ENCODE measurements at places on chromosomes 16 and 17.

GRCh38 chr16:55411231-55411630 is 67.8 kb upstream of the MMP2 start:
- no peak for DNase-seq

DNA sequence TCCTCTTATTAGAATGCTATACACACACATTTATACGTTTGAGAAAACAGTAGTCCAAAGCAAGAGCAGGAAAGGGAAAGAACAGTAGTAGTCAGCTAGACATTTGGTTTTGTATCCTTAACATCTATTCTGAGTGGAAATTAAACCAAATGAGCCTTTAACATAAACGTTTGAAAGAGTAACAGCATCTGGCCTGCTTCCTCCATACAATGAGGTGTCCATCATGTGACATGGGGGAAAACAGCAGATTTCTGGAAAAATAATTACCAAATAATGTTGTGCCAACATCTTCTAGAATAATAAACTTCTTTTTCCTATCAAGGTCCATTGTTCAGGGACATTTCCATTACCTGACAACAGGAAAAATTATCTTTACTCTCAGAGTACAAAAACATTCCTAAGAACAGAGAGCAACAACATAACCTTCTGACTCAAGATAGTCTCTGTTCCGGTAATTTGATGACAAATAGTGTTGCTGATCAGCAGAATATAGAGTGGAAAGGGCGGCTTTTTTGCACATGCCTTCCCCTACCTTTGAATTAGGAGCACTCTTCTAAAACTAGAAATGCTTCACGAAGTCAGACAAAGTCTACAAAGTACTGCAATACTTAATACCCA is 20.2 kb downstream of the CYTH1 start:
- DNase-seq = no peak

DNA sequence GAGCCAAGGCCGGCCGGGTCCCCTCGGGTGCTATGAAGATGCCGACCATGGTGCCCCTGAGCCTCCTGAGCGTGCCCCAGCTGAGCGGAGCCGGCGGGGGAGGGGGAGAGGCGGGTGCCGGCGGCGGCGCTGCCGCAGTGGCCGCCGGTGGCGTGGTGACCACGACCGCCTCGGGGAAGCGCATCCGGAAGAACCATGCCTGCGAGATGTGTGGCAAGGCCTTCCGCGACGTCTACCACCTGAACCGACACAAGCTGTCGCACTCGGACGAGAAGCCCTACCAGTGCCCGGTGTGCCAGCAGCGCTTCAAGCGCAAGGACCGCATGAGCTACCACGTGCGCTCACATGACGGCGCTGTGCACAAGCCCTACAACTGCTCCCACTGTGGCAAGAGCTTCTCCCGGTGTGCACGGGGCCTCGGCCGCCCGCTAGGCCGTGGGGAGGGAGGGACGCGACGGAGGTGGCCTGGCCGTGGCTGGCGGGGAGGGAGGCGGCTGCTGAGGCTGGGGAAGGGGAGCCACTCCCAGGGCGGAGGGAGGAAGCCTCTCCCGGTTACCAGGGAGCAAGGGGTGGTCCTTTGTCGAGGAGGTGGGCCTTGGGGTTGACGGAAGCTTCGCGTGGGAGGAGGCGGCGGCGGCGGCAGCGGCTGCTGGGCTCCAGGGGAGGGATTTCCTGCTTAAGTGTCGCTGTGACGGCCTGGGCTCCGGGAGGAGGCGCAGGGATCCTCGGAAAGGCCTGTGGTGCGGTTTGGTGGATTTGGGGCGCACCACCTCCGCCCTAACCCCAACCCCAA is 1.3 kb downstream of the MAZ start:
- DNase-seq = no peak

GRCh38 chr16:78596996-78597422 is 497.6 kb downstream of the WWOX start:
- no peak for DNase-seq

- DNase-seq = no peak
These were observed 9.5 kb downstream of the ZNF764 start for GRCh38 chr16:30548416-30549253.

- no peak for DNase-seq
These were observed 298.1 kb upstream of the IRX5 start for GRCh38 chr16:54632322-54633220.

DNA sequence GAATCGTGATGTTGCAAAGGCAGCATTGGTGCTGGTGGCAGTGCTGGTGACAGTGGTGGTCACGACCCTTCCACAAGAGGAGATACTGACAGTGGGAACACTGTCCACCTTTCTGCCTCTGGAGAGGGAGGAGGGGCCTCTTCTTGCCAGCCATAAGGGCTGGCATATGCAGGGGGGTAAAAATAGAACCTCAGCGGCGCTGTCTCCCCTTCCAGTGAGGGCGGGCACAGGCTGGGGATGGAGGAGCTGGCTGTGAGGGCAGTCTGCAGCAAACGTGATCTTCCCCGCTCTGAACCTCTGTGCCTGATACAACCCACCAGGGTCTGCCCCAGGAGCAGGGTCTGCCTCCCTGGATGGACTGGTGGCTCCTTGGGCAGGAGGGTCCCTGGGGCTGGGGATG is 3.4 kb downstream of the RAP1GAP2 start:
- no peak for DNase-seq

DNA sequence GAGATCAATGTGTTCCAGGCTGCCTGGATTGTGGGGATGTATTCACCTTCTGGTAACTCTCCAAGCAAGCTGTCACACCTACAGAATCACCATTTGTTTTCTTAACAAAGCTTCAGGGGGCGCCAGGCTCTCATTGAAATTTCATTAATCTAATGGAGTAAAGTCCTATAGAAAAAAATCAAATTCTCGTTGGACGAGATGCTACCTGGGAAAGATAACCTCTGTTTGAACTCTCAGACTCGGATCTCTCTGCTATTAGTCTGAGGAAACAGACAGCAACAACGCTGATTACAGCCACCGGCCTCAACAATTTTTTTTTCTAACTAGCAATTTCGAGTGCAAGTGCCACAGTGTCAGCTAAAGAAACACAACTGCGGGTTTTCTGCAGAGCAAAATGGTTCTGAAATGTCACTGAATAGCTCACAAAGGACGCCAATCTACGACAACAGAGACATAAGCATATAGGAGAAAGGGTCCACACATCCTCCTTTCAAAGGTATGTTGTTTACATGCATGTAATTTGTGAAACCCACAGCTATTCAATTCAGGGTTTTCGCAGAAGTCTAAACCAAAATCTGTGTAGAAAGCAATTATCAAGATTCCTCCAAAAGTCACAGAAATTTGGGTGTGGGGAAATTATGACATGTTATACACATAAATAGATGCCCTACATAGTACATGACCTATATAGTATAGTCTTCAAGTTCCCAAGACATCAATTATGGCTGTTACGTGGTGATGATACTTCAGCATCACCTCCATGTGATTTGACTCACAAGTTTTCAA is 135.8 kb downstream of the SKAP1 start:
- no peak for DNase-seq

DNA sequence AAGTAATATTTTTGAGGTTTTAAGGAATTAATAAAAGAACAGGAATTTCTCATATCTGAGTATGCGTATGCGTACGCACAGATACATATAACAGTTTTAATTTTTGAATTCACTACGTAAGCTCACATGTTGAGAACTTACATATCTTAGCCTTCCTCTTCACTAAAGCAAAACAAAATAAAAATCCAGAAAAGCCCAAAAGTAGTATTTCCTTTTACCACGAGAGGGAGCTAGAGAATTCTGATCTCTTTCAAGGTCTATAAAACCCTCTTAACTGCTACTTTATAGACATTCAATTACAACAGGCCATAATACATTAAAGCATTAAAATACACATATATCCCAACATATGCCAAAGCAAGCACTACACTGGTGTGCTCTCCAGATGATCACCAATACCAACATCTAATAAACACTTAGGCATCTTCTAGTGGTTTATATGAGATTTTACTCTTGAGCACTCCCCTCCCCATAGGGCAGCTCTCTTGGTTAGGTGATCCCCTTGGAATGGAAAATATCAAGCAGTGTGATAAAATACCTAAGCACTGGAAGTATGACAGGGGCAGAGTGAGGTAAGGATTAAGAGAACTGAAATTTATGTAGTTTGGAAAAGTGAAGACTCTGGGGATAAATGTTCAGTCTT is 94.0 kb downstream of the SKAP1 start:
- DNase-seq = no peak

DNA sequence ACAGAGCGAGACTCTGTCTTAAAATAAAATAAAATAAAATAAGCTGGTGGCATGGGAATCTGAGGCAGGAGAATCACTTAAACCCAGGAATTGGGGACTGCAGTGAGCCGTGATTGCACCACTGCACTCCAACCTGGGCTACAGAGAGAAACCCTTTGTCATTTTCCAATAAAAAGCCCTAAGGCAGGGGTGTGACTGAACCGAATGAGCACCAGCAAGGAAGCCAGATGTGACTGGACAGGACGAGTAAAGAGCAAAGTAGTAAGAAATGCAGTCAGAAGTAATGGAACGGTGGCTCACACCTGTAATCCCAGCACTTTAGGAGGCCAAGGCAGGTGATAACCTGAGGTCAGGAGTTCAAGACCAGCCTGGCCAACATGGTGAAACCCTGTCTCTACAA is 3.8 kb upstream of the RPL23 start:
- no peak for DNase-seq

DNA sequence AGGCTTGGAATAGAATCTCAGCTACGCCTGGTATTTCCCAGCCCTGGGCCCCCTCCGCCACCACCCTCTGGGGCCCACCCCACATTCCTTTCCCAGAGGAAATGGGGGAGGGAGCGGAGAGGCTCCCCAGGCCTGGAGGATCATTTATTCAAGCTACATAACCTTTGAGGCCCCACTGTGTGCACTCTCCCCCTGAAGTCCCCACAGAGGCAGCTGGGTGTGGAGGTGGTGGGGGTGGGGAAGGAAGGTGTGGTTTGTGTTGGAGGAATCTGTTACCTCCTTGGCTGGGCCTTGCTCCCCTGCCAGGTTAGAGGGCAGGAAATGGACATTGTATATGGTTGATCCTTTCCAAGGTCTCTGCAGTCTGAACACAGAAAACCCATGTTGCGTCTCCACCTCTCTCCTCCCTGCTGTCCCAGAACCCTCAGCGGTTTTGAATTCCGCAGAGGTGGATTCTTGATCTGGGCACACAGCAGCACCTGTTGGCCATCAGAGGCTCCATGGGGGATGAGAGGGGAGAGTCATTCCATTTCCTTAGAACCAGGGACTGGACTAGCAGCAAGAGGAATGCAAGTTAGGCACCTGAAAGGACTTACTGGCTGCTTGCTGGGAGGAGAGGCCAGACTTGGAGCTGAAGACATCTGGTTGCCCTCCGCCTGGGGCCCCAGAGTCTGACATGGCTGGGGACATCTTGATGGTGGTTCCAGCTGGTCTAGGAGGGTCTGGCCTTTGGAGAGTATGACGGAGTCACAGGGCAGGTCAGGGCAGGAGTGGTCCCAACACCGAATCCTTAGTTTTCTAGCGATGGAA is 23.0 kb downstream of the ARHGAP23 start:
- no peak for DNase-seq

All from vagina (tissue), 2 donors.